ENCODE measurements at places on chromosomes 5 and 9.

DNA sequence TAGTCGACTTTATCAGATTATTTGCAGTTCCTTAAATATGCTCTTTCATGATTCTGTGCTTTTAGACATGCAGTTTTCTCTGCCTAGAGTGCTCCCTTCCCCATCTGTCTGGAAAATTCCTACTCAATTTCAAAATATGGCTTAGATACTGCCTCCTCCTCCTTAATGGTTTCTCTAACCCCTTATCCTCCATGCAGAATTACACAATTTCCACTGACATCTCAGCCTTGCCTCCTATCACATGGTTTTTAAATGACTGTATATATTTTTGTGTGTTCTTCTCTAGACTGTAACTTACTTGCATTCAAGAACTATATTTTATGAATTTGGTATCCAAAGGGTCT lies 85.2 kb downstream of the SLC44A1 start:
- DNase-seq, result no peak

GRCh38 chr5:151388960-151389359 lies 41.6 kb upstream of the SLC36A2 start:
- DNase-seq, result no peak

GRCh38 chr9:127815512-127816361 lies 13.1 kb downstream of the FPGS start:
- no peak for DNase-seq

GRCh38 chr5:123244458-123244857 lies 155.4 kb downstream of the PRDM6 start:
- DNase-seq, result no peak

- no peak for DNase-seq
Measured at GRCh38 chr9:98199388-98200033, 7.1 kb upstream of the CORO2A start.

GRCh38 chr9:33117796-33118195 lies 41.3 kb upstream of the SMU1 start:
- DNase-seq, result no peak

DNA sequence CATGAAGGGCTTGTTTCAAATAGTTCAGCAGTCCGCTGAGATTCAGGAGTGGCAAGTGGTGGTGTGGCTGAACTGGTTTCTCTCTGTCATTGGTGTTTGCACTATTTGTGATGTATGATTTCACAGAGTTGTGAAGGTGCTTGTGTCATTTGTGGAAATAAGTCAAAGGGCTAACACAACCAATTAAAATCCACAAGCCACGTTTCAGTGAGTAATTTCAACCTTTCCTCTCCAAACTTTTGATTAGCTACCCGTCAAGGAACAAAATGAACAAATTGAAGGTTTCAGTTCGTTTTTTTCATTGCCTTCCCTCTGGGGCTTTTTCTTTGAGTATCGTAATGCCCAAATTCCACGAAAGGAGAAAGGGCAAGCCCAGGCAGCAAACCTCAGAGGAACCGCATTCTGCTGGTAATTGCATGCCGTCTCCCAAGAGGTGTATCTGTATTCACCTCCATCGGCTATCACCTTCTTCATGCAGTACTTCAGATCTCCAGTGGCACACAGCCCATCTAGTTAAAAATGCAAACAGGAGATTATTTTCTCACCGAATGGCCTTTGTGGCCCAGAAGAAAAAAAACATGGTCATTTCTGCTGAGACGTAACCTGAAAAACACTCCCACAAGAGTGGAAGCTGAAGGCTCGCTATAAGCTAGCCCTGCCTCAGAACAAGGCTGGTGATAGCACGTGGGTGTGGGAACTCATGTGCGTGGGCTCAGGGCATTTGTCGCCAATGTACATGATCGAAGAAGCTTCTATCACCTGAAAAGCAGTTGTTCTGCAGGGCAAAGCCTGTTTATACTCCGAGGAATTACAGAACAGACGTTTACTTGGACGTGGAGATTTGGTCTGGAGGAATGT lies 197.1 kb downstream of the NR3C1 start:
- DNase-seq, result no peak

GRCh38 chr5:10481241-10481935 lies 39.7 kb downstream of the ROPN1L start:
- DNase-seq, result no peak

DNA sequence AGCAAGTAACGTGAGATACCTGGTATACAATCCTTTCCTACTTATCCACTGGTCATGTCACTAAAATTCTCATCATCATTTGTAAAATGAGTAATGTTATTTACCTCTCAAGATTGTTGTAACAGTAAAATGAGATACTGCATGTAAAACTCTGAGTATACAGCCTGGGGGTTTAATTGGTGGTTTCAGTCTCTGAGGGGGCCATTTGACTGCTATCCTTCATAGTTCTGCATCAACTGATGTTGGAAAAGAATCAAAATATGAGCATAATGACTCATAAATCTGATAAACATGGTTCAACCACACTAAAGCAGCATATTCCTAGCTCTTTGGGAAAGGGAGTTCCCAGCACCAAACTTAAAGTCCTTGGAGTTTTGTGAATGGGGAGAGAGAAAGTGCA lies 181.0 kb upstream of the GHR start:
- no peak for DNase-seq

DNA sequence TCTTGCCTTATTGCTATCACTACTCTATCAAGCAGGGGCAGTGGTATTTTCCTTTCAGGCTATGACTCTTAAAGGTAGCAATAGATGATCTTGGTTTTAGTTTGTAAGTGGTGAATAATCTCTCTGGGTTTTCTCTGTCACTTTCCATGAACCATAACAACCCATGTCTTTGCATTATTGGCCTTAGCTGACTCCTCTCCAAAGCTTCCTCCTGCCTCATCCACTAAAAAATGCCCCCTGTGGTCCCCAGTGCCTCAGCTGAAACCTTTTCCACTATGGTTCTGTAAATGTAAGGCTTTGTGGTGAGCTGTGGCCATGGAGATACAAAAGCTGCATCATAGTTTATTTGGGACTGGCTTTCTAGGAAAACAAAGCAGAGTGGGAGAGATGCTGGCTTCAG lies 128.8 kb downstream of the GPBP1 start:
- DNase-seq, result no peak

DNA sequence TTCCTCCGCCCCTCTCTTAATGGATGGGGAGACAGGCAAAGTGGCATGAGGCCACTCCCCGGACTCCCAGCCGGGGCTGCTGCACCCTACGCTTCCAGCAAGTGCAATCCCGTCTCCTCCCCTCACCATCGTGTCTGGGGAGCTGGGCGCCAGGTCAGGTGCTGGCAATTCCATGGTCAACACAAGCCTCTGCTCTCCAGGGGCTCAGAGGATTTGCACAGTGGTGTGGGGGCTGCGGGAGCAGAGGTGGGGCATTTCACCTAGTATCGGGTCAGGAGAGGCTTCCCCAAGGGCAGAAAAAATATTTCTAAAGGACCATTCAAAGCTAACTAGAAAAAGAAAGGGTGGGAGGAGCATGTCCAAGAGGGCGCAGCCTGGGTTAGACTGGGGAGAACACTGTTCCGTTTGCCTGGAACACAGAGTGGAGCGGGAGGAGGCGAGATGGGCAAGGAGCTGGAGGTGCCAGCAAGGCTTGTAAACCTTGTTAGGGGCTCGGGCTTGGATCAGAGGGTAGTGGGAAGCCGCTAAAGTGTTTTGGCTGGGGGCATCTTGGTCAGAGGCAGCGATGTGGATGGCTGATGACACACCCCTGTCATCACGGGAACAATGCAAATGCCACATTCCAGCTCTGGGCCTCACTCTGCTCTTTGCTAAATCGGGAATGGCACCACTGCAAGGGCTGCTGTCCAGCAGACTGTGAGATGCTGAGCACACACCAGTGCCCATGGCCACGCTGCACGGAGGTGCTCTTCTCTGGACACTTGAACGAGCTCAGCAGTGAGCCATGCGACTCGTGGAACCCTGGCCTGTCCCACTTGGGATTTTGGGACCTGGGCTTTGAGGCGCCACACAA lies 191.7 kb downstream of the CDK5RAP2 start:
- DNase-seq, result no peak

- DNase-seq, result no peak
Measured at GRCh38 chr5:119345861-119346260, 10.0 kb upstream of the TNFAIP8 start.

GRCh38 chr9:75607521-75607920 lies 283.0 kb upstream of the PCSK5 start:
- no peak for DNase-seq

DNA sequence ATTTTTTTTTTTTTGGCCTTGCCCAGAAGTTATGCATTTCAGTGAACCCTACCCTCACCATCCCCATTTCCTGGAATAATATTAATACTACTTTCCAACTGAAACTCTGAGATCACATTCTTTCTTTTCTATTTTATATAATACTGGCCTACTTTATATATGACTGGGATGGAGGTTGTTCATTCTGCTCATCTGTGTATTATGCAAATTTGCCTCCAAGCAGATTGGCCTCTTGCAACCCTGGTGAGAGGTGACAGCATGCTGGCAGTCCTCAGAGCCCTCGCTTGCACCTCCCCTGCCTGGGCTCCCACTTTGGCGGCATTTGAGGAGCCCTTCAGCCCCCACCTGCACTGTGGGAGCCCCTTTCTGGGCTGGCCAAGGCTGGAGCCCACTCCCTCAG lies 35.4 kb downstream of the CDKN2A start:
- DNase-seq, result no peak

GRCh38 chr9:130995086-130996011 lies 13.6 kb upstream of the LAMC3 start:
- DNase-seq, result peak; percentile 44

- no peak for DNase-seq
Measured at GRCh38 chr9:107571148-107571547, 81.6 kb upstream of the KLF4 start.

GRCh38 chr5:143826951-143827444 lies 15.0 kb downstream of the HMHB1 start:
- no peak for DNase-seq

DNA sequence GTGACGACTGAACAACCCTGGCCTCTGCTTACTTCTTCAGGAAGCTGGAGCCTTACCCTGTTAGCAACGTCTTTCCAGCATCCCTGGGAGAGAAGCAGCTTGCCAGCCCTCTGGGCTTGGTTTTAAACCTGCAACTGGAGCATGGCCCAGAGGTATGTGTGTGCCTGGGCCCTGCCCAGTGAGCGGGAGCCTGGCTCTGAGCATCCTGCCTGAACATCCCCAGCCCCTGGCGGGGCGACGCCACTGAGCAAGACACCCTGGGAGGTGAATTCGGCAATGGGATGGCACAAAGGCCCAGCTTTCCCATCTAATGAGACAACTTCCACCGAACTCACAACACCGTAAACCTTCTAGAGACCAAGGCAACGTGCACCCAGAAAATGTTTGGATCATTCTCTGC lies 23.6 kb downstream of the IRX4 start:
- DNase-seq, result no peak

DNA sequence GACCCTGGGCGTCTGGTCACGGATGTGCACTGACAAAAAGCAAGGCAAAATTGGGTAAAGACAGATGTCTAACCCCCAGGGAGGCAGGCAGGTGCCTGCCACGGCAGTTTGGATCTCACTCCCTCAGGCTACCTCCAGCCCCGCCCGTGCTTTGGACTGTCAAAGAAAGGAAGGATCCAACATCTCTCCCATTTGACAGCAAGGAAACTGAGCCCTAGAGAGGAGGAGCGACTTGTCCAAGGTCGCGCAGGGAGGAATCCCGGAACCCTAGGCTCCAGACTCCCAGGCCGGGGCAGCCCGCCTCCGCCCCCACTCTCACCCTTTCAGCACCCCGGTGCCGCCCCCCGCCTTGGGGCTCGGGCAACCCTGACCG lies 376 bp downstream of the GOLGA1 start:
- DNase-seq, result no peak

DNA sequence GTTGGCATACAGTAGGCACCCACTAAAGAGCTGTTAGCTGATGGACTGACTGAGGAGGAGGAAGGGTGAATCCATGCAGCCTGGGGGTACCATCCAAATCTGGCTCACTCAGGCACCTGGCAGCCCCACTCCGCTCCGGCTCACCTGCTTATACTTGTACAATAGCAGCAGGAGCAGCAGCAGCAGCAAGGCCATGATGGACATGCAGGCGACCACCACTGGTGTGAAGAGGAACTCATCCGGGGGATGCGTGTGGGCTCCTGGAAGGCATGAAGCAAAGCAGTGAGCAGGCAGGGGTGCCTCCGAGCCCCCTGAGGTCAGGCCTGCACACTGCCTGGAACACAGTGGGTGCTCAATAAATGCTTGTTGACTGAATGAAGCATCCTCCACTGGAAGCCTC lies 18.3 kb downstream of the CSF1R start:
- no peak for DNase-seq

DNA sequence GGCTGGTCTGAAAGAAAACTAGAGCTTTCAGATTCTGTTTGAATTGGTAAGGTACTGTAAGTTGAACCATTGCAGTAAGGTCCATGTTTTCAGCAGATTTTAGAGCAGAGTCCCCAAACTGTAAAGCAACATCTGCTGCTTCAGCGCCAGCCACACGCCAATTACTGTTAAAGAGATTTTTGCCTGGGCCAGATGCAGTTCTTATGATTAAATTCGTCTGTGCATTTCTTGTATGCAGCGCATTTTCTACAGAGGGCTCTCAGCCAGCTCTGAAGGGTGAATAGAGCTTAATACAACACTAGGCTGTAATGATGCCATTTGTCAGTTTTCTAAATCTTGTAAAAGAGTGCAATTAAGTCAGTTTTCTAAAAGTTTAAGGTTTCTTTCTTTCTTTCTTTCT lies 246.3 kb downstream of the COX7C start:
- DNase-seq, result no peak

DNA sequence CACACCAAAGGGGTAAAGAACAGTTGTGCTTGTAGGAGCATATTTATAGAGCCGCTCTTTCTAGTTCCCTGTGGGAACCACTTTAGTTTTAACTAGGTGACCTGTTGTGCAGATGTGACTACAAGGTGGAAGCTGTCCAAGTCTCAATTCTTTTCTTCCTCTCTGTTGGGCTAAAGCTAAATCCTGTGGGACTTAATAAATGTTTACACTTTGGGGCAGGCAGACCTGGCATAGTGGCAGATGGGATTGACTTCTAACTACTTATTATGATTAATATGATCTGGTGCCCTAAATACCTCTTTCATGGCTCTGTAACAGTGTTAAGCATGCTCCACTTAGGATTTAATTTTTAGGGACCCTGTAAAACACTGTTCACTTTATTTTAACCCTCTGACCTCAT lies 265.3 kb downstream of the KCTD16 start:
- DNase-seq, result no peak

- DNase-seq, result no peak
Measured at GRCh38 chr9:113578279-113578865, 114.8 kb downstream of the RGS3 start.

DNA sequence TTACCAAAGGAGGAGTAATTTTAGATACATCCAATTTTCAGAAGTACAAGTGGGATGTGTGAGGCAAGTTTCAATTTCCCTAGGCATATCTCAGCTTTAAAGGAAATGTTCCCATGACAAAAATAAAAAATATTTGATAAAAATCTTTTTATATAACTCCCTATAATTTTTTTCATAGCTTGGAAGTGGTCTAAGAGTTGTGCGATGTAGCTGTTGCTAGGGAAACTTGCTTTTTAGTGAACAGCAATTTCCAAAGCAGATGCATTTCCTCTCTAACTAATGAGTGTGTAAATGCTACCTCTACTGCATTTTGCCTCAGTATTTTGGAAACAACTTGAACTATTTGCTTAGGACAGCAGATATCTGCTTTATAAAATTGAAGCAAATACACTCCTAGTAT lies 39.6 kb downstream of the MACIR start:
- no peak for DNase-seq
